ENCODE measurements at places on chromosomes 11 and 22.

GRCh38 chr11:7667460-7667859, 5.8 kb downstream of the CYB5R2 start:
- no peak for DNase-seq

DNA sequence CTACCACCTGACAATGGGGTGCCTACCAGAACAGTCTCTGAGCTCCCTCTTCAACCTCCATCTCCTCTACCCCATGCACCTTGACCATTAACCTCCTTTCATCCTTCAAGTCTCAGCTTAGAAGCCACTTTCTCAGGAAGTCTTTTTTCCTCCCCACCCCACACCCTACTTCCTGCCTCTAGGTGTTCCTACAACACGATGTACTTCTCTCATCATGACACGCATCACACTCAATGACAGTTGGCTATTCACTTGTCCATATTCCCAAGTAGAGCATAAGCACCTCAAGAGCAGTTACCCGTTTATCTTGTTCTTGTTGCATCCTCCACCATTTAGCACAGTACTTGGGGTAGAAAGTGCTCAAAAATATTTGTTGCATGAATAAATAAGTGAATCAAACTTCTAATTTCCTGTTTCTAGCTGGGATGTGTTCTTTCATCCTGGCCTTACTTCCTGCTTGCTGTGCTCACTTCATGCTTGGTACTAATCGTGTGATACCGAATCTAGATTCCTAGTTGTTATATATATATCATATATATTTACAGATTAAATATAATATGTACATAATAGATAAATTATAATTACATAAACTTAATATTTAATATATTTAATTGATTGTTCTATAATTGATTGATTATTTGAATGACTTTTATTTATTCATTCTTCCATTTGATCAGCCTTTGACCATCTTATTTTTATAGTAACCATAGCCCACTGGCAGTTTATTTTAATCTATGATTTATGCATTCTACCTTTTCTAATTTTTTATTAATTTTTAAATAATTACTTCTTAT, 177.5 kb upstream of the TMEM45B start:
- no peak for DNase-seq

GRCh38 chr11:45646275-45646927, 19.0 kb downstream of the CHST1 start:
- DNase-seq, result no peak

DNA sequence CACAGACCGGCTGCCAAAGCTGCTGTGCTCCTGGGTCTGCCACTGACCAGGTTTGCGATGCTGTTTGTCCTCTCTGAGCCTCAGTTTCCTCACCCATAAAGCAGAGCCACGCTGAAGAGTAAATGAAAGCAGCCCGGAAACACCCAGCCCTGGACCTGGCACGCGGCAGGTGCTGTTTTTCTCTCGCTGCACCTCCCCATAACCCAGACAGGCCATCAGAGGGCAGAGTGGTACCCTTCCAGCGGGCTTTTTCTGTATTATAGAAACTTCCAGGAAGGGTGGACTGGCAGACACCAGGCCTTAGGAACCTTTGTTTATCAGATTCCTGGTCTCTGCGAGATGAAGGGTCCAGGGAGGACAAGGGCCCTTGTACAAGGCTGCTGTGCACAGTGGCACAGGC, 17.9 kb upstream of the FGF19 start:
- no peak for DNase-seq

GRCh38 chr22:32063701-32064100, 20.6 kb downstream of the SLC5A1 start:
- no peak for DNase-seq

DNA sequence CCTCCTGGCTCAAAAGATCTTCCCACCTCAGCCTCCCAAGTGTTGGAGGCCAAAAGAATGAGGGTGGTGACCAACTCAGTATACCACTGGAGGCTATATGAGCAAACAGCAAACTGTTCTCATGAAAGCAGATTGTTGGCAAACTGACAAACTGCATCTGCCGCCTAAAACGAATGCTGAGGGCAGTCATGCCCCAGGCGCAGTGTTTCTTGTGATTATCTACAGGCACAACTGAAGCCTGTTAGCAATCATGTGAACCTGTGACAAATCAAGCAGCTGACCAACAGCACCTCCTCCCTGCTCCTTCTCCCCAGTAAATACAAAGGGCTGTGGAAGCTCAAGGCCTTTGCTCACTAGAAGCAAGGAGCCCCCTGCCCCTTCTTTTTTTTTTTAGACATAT, 47.8 kb downstream of the BTBD10 start:
- DNase-seq, result no peak

DNA sequence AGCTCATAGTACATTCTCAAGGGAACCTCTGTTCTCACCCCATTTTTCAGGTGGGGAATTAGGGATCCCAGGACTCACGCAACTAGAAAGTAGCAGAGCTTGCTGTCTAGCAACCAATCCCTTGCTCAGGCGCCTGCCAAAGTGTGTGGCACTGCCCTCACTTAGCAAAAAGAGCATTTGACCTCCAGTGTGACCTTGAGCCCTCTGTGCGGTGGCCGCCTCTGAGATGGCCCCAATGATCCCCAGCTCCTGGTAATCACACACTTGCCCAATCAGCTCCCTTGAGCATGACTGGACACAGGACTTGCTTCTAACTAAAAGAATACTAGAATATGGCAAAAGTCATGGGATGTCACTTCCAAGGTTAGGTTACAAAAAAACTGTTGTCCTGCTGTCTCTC, 2.6 kb upstream of the LGALS2 start:
- DNase-seq, result no peak

GRCh38 chr11:88480223-88480622, 142.7 kb upstream of the CTSC start:
- no peak for DNase-seq

DNA sequence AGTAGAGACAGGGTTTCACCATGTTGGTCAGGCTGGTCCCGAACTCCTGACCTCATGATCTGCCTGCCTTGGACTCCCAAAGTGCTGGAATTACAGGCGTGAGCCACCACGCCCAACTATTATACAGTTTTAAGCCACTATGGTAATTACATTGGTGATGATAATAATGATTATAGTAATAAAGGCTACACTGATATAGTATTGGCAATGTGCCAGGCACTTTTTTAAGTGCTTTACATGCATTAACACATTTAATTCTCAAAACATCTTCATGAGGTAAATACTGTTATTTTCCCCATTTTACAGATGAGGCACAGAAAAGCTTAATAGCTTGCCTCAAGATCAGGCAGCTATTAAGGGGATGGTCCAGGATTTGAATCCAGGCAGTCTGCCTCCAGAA, 222.5 kb downstream of the SOX6 start:
- DNase-seq, result no peak

DNA sequence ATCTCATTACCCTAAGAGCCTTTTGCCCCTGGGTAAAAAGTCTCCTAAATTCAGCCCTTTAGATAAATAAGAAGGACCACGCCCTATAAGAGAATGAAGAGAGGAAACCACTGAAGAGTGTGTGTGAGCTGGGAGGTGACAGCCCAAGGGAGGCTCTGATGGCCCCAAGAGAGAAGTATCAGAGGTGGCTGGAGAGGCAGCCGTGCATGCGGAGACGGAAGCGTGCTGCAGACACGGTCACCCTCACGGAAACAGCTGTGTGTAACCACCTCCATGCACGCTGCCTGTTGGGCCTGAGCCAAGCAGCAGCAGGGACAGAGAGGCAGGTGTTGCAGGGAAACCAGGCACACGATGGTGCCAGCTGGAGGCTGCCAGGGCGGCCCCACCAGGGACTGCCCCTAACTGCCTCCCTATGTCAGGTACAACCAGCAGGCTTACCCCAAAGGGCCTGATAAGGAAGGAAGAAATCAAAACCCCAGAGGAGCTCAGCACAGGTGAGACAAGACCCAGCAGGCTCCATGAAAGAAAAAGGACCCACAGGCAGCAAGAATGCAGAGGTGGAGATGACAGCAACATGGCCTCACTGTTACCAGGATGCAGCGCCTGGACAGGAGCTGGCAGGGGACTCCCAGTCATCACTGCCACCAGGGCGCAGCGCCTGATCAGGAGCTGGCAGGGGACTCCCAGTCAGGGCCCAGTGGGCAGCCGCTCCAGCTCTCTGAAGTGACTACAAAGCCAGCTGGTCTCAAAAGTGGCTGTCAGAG, 7.8 kb downstream of the LARGE2 start:
- DNase-seq, result no peak

DNA sequence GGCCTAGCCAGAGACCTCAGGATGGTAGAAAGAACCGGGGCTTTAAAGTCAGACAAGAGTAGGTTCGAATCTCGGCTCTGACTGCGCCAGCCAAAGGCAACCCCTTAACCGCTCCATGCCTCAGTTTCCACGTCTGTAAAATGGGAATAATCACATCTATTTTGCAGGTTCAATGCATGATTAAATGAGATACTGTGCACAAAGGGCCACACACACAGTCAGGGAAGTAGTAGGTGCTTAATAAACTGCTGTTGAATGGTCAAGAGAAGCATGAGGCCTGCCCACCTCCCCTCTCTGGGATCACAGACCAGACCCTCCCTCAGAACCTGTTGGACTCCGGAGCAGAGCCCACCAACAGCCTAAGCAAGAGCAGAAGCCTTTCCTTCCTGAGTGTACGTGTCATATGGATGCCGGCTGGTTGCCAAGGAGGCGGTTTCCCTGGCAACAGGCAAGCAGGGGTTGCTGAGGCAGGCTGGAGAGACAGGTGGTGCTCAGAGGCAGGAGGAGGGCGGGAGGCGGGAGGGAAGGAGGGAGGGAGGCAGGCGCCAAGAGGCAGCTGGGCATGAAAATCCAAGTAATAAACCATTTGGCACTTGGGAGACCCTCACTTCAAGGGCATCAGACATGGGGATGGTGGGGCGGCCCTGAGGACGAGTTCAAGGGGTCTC, 43.9 kb downstream of the NFAM1 start:
- no peak for DNase-seq

- no peak for DNase-seq
These were observed 194.3 kb downstream of the CEP164 start for GRCh38 chr11:117521974-117522373.

DNA sequence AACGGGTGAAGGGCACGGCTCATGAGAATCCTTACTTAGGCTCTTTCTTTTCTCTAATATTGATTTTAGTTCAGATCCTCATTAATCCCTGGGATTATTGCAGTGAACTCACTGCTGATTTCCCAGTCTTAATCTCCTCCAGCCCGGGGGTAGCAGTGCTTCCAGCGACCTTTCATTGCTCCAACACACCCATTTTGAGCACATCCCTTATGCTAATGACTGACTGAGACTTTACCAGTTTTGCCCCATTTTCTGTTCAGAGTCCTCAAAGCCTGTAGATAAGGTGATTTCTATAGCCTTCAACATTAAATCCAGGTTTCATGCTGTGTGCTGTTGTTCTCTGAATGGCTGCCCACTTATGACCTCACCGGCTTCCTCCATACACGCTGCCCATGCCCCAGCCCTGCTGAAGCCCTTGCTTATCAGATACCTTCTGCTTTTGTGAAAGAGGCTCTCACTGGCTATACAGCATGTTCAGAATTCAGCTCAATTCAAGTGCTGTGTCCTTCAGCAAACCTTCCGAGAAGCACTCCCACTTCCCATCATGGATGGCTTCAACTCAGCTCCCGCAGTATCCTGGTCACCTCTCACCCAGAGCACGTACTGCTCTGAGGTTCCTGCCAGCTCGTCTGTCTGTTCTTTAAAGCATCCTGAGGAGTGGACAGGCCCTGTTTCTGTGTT, 49.0 kb downstream of the PPFIA1 start:
- DNase-seq, result no peak

DNA sequence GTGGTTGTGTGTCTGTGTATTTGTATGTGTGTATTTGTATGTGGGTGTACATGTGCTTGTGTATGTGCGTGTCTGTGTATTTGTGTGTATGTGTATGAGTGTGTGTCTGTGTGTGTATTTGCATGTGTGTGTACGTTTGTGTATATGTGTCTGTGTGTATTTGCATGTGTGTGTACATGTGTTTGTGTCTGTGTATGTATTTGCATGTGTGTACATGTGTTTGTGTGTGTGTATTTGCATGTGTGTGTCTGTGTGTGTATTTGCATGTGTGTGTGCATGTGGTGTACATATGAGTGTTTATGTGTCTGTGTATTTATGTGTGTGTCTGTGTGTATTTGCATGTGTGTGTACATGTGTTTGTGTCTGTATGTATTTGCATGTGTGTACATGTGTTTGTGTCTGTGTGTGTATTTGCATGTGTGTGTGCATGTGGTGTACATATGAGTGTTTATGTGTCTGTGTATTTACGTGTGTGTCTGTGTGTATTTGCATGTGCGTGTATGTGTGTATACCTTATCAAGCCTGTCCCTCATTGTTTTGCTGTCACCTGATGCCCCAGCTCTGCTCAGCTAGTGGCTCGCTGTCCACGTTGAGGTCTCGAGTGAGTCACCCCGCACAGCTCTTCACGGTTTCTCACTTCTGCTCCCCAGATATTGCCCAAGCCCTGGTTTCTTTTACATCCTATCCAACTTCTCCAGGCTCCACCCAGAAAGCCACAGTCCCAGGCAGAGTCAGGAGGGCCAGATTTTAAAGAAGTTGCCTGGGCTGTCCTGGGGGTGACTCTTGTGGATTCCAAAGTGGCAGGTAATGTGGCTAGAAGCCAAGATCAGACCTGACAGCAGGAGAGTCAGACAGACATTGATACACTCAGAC, 15.2 kb downstream of the MB start:
- DNase-seq, result no peak

- DNase-seq, result no peak
These were observed 17.1 kb upstream of the MED17 start for GRCh38 chr11:93767018-93767417.
